Esophagus squamous epithelium (tissue), 5 donors: ENCODE measurements at places on chromosomes 5 and 9.

DNA sequence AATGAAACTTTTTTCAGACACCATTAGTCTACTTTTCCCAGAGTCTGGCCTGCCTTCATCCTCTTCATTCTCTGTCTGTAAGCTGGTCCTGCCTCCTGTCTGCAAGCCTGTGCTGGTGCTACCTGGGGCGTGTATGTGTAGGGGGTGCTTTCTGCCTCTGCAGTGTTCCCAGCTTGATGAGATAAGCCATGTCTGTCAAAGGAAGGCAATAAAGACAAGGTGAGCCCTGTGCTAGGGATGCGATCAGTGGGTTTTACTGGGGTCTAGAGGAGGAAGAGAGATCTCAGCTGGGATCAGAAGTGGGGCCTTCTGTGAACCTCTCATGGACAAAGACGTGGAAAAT lies 78.0 kb upstream of the TGFBR1 start:
- DNase-seq: no peak

DNA sequence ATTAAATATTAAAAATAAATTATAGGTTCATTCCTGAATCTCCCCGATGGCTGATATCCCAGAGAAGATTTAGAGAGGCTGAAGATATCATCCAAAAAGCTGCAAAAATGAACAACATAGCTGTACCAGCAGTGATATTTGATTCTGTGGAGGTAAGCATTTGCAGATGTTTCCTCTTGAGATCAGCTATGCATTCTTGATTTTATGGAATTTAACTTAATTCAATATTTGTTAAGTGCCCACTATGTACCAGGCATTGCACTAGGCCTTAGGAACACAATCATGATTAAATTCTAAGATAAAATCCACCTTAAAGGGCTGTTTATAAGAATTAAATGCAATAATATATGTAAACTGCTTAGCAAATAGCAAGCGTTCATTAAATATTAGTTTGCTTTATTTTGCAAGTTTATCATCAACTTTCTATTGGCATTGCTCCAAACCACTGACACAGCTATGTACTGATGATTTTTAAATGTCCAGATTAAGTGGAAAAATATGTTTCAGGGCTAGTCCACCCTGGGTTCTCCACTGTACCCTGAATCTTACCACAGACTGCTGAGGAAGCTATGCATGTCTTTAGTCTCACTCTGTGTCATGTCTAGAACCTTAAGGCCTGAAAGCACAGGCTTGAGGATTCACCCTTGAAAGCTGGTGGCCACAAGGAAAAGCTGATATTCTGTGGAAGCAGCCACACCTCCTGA lies 33.2 kb downstream of the SLC22A4 start:
- no peak for DNase-seq

DNA sequence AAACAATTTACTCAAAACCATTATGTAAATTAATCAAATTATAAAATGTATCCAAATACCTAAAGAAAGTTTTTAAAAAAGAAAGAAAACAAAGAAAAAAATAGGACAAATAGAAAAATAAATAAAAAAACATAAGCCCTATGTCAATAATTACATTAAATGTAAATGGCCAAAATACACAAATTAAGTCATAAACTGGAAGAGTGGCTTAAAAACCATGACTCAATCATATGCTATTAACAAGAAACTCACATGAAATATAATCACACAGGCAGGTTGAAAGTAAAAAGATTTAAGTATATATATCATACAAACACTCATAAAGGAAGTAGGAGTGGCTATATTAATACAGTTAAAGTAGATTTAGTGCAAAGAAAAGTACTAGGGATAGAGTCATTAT lies 95.3 kb downstream of the PRELID2 start:
- no peak for DNase-seq

- no peak for DNase-seq
Observed at GRCh38 chr9:85040146-85040545, 370.6 kb downstream of the NTRK2 start.

DNA sequence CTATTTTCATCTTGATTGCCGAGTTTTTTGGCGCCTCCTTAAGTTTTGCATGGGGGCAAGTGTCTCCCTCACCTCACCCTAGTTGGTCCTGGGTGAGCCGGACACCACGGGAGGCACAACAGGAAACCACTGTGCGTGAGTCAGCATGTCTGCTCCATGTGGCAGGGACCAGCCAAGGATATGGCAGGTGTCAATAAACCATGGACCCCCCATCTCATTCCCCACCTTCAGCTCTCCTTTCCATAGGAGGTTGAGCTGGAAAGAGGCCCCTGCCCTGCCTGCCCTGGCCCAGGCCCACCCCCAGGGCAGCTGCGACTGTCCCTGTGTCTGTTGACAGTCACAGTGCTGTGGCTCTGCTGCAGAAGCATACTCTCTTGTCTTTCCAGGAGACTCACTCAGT lies 3.1 kb downstream of the SPACA9 start:
- no peak for DNase-seq

- DNase-seq: no peak
Observed at GRCh38 chr5:150329881-150330876, 27.3 kb upstream of the TCOF1 start.

DNA sequence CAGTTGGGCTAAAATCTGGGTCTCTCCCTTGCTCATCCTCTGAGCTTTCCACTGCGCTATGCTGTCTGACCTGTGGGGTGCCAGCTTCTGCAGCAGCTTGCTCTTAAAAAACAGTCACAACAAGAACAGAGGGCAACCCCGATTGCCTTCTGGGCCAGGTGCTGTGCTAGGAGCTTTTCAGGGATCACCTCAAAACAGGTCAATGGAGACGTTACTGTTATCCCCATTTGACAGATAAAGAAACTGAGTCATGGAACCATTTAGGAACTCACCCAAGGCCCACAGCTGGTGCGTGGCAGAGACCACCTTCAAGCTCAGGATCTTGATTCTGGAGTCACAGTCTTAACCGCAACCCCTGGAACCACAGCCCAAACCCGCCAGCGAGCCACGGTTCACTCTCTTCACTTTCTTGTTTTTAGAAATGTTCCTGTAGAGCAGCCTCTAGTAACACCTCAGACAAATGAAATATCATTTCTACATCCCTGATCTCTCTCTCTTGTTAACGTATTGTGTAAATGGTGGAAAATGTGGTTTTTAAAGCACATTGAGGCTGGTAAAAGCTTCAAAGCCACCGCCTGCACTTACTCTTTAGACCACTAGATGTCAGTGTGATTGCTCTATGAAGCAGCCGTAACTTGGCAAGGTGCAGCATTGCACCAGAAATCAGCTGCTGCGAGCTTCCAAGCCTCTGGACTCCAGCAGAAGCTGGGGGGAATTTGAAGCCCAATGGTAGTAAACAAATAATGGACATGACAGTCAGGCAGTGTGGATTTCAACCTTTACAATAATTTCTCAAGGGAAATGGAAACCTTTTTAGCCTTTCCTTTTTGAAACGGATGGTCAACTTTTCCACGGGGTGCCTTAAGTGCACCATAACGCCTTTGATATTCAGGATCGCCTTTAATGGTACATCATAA lies 1.7 kb downstream of the FYB1 start:
- no peak for DNase-seq

GRCh38 chr5:59724482-59725391 lies 168.8 kb downstream of the PDE4D start:
- no peak for DNase-seq

- DNase-seq: no peak
Observed at GRCh38 chr5:90128551-90128950, 281.0 kb downstream of the CETN3 start.

DNA sequence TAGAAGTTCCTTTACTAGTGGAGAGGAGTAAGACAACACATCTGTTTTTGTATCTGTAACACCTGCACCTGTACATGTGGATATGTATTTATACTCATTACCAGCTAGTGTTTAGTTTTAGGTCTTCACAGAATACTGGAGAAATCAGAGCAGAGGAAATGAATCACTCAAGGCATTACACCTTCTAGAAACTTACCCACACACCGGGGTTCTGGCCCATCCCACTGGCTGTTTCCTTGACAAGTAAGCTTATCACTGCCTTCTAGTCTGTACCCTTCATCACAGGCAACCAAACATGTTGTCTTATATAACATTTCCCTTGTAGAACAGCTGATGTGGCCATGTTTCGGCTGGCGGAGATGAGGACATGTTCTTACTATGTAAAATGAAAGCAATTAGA lies 76.7 kb downstream of the SVEP1 start:
- no peak for DNase-seq

- DNase-seq: no peak
Observed at GRCh38 chr9:133117271-133118178, 3.5 kb downstream of the RALGDS start.

GRCh38 chr5:135429301-135430134 lies 17.6 kb downstream of the DCANP1 start:
- DNase-seq: no peak

DNA sequence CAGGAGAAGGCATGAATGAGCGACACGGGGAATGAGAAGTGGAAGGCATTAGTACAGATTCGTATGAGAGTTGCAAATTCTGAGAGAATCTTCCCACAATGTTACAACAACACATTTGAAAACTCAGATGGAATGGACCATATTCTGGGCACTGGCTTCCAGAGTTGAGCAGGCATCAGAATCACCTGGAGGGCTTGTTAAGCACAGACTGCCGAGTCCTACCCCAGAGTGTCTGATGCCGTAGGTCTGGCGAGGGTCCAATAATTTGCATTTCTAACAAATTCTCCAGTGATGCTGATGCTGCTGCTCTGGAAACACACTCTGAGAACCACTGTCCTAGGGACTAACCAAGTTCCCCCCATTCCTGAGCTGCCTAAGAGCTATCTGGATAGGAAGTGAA lies 2.9 kb upstream of the TLX3 start:
- no peak for DNase-seq

GRCh38 chr5:54080831-54081230 lies 229.5 kb downstream of the ARL15 start:
- DNase-seq: no peak

- no peak for DNase-seq
Observed at GRCh38 chr5:78808380-78808779, 159.8 kb upstream of the LHFPL2 start.

DNA sequence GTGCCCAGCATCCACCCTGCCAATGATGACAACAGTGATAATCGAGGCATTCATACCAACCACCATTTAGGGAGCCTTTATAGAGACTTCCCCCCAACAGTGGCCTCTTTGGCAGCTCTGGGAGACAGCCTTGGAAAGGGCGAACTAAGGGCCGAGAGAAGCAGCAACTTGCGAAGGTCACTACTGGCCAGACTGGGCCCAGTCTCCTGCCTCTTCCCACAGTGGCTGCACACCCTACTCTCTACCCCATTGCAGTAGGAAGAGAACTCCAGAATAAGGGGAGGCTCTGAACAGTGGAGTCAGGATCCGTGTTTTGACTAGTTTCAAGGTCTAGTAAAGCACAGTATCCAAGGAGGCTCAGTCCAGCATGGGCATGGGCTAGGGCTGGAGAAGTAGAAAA lies 5.3 kb downstream of the LHX6 start:
- DNase-seq: no peak

GRCh38 chr5:168163966-168164365 lies 127.5 kb upstream of the WWC1 start:
- DNase-seq: no peak

GRCh38 chr5:143426437-143426991 lies 23.0 kb upstream of the NR3C1 start:
- no peak for DNase-seq

GRCh38 chr9:124322618-124323432 lies 65.1 kb downstream of the NEK6 start:
- DNase-seq: no peak
